ENCODE measurements at places on chromosomes 1 and 21.

GRCh38 chr1:85240174-85240601, 19.3 kb downstream of the C1orf52 start:
- no peak for DNase-seq

DNA sequence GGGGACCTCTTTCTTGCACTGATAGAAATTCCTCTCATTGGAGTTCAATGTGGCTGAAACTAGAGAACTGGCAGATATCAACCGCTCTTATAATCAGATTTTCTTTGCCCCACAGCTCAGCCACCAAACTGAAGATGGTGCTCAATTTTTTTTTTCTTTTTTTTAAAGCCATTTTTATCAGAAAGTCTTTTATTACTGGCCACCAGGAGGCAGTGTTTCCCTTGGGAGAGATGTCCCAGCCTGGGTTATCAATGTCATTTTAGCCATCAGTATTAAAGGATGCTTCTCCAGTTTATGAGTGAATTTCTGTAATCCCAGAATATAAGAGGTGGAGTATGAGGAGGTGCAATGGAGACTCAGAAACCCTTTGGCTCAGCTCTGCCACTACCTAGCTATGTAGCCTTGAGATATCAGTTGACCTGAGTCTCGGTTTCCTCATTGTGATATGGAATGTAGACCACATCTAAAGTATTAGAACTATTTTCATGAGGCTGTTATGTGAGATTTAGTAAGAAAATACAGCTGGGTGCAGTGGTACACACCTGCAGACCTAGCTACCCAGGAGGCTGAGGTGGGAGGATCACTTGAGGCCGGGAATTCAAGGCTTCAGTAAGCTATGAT, 27.6 kb downstream of the CD244 start:
- peak; percentile 2 for DNase-seq

DNA sequence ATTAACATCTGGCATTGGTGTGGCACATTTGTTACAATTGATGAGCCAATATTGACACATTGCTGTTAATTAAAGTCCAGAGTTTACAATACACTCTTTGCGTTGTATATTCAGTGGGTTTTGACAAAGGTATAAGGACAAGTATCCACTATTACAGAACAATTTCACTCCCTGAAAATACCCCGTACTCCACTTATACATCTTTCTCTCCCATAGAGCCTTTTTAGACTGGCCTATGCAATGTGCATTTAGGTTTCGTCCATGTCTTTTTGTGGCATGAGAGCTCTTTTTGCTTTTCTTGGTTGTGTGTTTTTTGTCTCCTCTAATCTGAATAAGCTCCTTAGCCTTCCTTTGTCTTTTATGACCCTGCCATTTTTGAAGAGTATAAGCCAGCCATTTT, 40.6 kb upstream of the TSNAX start:
- DNase-seq = no peak

GRCh38 chr1:25774921-25775771, 24.8 kb upstream of the SELENON start:
- DNase-seq = no peak

GRCh38 chr1:242824435-242824834, 299.9 kb upstream of the PLD5 start:
- no peak for DNase-seq

- no peak for DNase-seq
These were observed 23.8 kb downstream of the FAM89A start for GRCh38 chr1:231016234-231016633.

DNA sequence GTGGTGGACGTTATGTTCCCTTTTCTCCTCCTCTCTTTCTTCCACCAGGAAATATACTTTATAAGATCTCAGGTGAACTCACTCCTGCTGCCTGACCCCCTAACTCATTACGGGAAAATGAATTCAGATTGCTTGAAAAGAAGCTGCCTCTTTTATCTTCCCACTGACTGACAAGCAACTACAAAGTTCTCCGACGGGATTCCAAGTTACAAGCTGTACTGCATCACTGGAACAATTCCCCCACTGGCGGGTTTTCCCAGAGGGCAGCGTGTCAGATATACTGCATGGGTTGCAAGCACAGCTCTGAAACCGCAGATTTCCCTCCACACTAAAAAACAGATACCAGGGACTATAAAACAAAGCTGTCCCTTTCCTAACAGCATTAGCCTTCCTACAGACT, 390.6 kb downstream of the KCTD3 start:
- no peak for DNase-seq

- no peak for DNase-seq
These were observed 6.4 kb downstream of the XCL1 start for GRCh38 chr1:168582688-168583336.

DNA sequence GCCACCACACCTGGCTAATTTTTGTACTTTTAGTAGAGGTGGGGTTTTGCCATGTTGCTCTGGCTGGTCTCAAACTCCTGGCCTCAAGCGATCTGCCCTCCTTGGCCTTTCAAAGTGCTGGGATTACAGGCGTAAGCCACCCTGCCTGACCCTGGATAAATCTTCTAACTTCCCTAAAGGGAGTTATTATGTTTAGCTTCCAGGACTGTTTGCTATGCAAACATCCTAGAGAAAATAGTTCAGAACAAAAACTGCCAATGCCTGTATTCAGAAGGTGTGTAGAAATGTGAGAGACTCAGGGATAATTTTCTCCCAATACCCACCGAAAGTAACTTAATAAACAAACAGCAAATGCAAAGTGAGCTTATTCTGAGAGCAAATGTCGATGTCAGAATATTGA, 301.2 kb downstream of the TGFB2 start:
- DNase-seq = no peak

DNA sequence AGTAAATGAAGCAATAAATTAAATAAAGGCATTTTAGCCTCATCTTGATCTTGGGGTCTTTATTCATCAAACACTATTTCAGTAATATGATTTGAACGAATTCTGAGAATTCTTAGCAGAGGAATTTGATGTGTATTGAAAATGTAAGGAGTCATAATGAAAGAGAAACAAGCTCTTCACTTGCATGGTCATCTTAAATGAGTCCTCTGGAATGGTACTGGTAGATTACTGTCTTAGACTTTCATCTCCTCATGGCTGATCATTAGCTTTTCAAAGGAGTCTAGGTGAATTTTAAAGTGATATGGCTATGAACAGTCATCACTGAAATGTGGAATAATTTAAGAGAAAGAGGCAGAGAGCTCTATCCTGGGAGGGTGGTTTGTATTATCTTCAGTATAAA, 30.0 kb downstream of the PRRC2C start:
- no peak for DNase-seq

DNA sequence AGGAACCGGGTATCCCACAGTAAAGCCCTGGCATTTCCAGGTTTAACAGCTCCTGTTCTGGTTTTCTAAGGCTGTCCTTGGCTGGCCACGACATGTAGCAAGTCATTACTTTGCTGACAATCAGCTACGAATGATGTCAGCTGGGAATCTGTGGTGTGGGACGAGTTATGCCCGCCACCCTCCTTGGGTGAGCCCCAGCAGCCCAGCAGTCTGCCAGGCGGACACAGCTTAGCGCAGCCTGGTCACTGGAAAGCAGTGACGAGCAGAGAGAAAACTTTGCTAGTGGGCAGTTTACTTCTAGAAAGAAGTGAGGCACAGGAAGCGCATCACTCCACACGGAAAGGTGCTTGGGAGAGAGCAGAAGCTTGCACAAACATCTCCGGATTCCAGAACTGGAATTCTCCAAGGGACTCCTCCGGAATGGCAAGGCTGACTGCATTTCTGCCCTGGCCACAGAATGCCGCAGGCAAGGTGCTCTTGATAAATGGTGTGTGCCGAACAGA, 15.5 kb upstream of the ZNF436 start:
- no peak for DNase-seq

GRCh38 chr1:1431845-1432273, 3.6 kb upstream of the VWA1 start:
- DNase-seq = no peak

DNA sequence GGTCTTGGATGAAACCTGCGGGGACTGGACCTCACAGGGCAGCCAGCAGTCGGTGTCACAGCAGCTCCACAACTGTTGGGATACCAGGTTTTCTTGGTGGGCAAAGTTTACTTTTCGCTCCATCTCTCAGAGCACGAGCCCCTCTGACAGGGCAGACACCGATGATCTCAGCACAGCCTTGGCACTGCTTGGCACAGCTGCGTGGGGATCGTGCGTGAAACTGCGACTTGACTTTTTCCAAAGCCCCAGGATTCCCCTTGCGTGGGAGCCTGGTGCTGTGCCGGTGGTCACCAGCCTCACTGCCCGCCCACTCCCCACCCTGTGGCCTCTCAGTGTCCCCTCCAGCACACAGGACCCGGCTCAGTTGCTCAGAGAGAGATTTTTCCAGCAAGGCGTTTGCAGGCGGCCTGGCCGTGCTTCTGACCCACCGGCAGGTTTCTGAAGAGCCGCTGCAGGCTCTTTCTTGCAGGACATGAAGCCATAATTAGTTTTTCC, 57.3 kb downstream of the SIK1 start:
- no peak for DNase-seq

DNA sequence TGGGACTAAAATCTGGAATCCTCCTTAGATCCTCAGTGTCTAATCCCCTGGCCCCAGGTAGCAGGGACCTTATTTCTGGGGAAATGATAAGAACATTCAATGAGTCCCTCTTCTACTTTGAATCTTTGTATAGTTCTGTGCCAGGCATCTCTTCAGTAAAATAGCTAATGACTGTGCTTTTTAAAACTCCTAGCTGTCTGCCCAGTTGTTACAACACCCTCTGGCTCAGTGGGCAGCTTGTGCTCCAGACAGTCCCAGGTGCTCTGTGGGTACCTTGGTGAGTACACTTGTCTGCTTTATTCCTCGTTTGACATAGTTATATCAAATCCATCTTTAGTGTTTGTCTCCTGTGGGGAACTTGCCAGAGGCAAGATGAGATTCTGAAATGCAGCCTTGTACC, 18.0 kb downstream of the TGFB2 start:
- no peak for DNase-seq

- no peak for DNase-seq
These were observed 8.4 kb upstream of the IVNS1ABP start for GRCh38 chr1:185325413-185325812.

DNA sequence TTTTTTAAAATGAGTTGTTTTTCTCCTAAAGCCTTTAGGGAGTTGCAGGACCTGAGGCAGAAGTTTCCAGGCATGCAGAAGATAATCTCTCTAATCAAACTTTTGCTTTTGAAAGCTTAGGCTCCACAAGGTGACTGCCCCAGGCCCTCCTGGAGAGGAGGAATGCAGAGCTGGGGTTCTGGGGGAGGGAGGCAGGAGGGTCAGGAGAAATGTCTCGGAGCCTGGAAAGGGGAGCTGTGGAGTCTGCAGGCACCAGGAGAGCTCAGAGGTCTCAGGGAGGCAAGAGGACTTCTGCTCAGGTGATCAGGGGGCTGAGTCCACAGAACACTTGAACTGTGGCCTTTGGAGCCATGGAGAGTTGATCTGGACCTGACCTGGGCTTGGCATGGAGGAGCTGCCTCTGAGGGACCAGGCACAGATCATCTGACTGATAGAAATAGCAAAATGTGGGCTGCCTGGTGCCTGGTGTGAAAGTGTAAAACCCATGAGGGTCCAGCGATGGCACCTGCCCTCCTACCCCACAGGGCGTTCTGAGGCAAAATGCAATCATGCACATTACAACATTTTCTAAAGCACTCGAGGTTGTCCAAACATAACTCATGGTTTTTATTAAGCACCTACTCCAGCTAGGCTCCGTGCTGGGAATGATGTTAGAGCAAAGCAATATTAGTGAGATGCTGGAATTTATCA, 10.0 kb upstream of the ABCG1 start:
- DNase-seq = no peak

GRCh38 chr1:212683357-212683722, 16.3 kb downstream of the BATF3 start:
- no peak for DNase-seq

DNA sequence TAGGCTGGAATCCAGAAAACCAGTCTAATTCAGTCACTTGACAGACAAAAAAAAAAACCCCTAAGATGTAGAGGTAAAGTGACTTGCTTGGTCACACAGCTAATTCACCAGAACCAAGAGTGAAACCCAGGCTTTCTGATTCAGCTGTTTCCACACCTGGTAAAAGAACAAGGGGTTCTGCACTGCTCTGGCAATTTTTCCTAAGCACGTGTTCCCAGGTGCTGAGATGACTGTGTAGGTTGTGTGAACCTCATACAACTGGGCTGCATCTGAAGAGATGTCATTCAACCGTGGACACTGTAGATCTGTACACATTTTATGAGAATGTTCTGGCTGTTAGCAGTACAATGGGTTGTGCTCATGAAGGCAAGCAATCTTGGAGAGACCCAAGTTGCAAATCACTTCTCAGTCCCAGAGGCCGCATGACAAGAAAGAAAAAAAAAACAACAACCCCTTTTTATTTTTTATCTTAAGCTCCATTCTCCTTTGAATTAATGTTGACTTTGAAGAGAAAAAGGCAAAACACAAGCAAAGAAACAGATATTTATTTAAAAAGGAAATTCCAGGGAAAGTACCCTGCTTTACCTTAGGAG, 95.4 kb downstream of the INTS7 start:
- no peak for DNase-seq

DNA sequence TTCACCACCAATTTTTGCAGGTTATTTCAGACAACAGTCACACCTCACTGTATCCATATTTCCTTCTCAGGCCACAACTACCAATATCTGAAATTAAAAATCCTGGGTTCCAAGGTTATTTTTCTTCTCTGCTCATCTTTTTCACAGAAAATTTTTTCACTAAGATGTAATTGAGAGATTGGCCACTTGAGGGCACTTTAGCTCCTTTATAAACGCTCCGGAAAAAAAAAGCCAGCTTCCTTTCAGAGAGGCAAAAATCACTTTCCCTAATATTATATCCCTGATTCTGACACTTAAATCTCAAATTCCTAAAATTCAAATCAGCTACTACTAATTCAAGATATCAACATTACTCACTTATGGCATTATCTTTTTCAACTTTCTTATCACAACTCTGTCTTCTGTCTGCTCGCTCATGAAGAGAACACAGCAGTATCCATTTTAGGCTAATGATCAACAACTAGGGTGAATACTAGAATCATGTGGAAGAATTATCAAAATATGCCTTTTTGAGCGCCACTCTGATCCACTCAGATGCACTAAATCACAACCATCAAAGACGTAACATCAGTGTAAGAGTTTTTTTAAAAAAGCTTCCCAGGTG, 101.4 kb upstream of the RGS1 start:
- no peak for DNase-seq

GRCh38 chr1:179031855-179032513, 6.3 kb downstream of the FAM20B start:
- DNase-seq = no peak

- DNase-seq = peak; percentile 81
These were observed 129.2 kb upstream of the SYT6 start for GRCh38 chr1:114282751-114283403.

DNA sequence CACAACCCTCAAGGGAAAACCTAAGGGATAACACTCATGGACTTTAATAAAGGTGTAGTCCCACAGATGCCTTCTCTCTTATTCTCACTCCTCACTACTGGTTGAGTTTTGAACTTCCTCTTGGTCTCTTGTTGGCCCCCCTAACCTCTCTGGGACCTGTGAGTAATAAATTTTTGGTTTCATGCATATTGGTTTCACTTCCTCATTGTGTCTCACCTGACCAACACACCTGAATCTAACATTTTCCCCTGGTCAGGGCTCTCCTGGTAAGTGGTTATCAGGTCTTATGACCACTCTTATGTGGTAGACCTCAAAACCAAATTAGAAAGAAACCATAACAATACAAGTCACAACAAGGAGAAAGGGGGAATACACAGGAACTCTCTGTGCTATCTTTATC, 60.5 kb upstream of the PRMT6 start:
- no peak for DNase-seq

GRCh38 chr21:29297483-29298347, 1.0 kb upstream of the BACH1 start:
- DNase-seq = no peak

- no peak for DNase-seq
These were observed 2.5 kb downstream of the AKNAD1 start for GRCh38 chr1:108854221-108855019.

GRCh38 chr1:162906485-162906884, 45.5 kb upstream of the CCDC190 start:
- no peak for DNase-seq
